Activated CD4-positive, alpha-beta memory T cell treated with anti-CD3 and anti-CD28 coated beads for 36 hours (primary cell): ENCODE measurements at places on chromosomes 6 and 20.

GRCh38 chr6:24910331-24910960, 25.3 kb downstream of the RIPOR2 start:
- peak; percentile 58 for DNase-seq

- no peak for DNase-seq
These were observed 5.7 kb upstream of the DEFB129 start for GRCh38 chr20:221258-221830.

- DNase-seq, result no peak
These were observed 87.8 kb downstream of the UTRN start for GRCh38 chr6:144372611-144373594.

GRCh38 chr6:125987026-125987617, 782 bp downstream of the TRMT11 start:
- DNase-seq, result no peak

DNA sequence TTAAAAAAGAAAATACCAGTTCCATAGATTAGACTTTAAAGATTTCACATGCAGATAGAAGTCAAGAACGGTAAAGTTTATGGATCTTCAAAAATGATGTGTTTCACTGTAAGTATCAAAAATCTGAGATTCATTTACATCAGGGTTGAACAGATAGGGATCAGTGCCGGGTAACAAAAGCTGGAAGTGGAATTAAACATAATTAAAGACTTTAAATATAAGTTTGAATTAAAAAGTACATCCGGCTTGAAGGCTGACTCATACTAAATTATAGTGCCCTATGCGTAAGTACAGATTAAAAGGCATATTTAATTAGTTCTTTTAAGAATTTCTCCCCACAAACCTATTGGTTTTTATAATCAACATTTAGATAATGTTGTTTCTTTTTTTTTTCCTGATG, 312.7 kb downstream of the PRL start:
- no peak for DNase-seq

DNA sequence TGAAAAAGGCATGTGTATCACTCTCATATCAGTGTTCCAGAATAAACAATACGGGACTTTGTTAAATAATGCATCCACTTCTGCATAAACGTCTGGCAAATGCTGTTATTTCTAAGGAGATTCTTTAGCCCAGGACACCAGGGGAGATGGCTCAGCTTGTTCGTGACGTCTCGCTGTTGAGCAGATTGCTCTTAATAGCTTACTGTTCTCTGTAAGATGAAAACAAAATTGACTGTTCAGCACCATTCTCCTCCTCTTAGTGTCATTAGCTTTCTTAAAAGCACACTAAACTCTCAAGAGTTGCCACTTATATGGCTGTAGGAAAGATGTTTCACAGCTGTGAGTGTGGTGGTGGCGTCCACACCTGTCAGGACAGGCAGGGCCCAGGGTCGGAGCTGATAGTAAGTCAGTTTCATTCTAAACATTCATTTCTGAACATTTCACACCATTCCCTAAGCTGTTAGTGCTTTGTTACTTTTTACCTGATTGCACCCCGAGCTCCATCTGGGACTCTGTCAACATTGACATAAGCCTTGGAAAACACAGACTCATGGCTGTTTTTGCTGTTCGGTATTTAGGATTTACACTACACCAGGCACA, 132.1 kb downstream of the ZDHHC14 start:
- no peak for DNase-seq

DNA sequence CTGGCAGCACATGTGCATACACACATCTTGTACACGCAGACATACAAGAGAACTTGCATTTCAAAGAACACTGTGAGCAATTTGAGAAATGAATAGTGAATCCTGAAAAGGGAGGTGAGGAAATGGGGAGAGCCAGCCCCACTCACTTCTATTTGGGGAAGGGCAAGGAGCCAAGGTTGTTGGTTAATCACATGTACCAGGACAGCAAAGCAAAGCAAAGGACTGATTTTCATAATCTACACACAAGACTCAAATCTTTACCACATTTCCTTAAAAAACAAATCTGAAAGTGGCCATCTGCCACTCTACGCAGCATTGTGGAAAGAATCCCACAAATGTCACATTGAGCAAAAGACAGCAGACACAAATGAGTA, 35.0 kb upstream of the KIF16B start:
- no peak for DNase-seq

GRCh38 chr6:99822741-99823512, 171.1 kb downstream of the MCHR2 start:
- no peak for DNase-seq
